Stimulated activated CD8-positive, alpha-beta memory T cell treated with anti-CD3 and anti-CD28 coated beads, Interleukin-7, amount 100 ng/mL, for 48 hours (primary cell): ENCODE measurements at places on chromosomes 5 and 9.

DNA sequence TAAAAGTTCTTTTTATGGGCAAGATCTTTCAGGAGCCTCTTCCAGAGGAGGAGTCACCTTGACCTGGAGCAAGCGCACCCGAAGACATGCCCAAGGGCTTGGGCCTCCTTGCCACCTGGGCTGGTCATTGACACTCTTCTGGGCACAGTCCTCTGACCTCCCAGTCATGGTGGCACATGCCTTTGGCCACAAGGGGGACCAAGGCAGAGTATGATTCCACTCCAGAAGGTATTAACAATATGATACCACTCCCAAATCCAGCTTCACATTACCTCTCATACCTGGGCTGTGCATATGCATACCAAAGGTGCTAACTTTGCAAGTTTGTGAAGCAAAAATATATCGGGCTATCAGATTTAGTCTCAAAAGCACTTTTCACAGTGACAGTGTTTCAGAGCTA lies 84.6 kb downstream of the MAST4 start:
- no peak for DNase-seq

DNA sequence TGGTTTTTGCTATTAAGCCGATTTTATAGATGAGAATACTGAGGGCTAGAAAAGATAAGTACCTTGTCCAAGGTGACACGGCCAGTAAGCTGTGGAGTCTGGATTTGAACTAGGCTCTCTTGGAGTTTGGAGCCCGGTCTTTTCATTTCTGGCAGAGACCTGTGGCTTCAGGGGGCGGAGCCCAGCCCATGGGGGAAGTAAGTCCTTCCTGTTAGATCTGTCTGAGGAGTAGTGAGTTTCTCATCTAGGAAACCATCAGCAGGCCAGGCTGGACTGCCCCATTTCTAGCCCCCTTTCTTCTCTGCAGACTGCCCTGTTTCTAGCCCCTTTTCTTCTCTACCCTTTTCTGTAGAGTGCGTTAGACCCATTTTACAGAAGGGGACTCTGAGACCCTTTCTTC lies 521 bp upstream of the PTGS1 start:
- no peak for DNase-seq

- DNase-seq: no peak
Observed at GRCh38 chr9:99411479-99412115, 189.5 kb downstream of the SEC61B start.

GRCh38 chr5:72067682-72068470 lies 39.4 kb upstream of the MAP1B start:
- DNase-seq: no peak

DNA sequence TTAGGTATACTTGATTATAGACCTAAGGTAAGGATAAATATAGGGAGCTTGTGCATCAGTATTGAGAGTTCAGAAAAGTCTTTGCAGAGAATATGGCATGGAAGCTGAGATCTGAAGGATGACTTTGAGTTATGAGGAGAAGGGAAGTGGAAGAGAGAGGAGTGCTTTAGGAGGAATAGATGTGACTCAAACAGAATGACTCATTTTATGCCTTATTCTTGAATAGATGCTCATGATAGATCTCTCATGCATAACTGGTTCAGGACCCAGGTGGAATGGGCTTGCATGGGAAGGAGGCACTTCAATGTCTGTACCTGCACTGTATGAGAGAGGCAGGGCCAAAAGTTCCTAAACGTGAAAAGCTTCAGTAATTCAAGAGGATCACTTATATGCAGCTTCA lies 103.3 kb downstream of the CWC27 start:
- DNase-seq: no peak

DNA sequence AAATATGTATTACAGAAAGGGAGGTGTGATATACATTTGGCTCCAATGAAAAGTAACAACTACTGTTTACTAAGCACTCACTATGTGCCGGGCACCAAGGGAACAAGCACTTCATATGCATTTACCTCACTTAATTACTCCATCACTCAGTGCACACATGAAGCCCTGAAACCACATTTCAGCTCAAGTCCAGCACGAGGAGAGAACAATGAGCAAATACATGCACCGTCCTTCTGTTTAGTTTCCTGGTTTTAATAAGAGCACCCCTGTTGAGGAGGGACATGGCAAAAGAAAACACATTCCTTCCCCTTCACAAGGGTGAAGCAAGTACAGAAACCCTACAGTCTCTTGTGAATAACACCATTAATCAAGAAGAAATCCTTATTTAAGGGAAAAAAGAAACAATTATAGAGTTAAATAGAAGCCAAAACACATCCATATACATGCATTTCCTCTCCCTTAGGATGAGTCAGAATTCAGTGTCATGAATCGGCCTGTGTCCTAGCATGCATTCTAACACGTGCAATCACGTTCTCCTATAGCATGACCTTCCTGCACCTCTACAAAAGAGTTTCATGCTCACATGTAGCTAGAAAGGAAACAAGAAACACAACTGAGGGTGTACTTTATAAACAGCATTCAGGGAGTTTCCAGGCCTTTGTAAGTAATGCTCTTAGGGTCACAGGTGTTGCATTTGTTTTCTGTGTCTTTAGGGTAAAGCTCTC lies 411.6 kb downstream of the BNC2 start:
- no peak for DNase-seq

DNA sequence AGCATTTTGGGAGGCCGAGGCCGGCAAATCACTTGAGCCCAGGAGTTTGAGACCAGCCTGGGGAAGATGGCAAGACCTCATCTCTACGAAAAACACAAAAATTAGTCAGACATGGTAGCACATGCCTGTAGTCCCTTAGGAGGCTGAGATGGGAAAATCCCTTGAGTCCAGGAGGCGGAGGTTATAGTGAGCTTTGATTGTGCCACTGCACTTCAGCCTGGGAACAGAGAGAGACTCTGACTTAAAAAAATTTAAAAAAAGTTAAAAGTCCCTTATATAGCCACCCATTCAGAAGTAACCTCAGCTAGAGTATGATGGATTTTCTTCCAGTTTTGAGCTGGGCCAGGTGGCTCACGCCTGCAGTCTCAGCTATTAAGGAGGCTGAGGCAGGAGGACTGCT lies 72.4 kb downstream of the UGCG start:
- no peak for DNase-seq

DNA sequence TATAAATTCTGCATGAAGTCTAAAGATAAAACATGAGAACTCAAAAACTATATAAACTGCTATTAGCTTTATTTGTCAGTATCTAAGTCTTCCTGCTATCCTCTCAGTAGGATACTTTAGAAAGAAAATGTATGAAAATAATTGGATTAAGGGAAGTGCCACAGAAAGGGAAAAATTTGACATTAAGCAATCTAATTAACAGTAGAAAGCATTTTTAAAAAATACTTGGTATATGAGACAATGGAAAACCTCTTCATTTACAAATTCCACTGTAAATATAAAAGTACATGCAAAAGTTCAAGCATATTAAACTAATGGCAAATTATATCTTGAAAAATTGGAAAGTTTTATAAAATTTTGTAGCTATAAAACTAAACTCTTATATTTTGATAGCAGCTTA lies 518.6 kb upstream of the NUDT12 start:
- DNase-seq: no peak

DNA sequence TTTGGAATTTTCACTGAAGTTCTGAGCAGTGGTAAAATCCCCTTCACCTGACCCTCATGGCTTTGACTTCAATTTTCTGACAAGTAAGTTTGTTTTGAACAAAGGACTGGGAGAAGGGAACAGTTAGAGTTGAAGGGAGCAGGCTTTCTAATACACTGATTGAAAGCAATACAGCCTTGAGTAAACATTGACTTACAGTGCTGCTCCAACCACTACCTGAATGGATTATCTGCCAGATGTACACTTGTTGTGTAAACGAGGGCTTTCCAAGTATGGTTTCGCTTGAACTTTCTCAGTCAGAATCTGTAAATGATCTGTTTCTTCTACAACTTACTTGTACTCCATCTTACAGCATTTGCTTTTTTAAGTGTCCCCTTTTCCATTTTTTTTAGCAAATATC lies 1414.9 kb upstream of the NUDT12 start:
- no peak for DNase-seq

DNA sequence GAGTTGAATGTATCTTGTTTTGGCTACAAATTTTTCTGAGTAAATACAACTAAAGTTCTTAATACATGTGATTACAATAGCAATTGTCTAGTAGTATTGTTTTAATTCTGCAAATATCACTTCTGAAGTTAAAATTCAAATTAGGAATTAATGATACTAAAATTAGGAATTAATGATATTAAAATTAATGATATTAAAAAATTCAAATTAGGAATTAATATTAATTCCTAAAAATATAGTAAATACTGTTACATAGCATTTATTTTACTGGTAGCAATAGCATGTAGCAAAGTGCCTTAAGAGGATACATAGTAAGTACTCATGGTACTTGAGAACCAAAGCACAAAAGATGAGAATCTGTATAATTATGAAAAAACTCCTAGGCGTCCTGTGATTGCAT lies 136.2 kb downstream of the DMXL1 start:
- no peak for DNase-seq

- DNase-seq: no peak
Observed at GRCh38 chr5:651296-652022, 39.3 kb downstream of the CEP72 start.

DNA sequence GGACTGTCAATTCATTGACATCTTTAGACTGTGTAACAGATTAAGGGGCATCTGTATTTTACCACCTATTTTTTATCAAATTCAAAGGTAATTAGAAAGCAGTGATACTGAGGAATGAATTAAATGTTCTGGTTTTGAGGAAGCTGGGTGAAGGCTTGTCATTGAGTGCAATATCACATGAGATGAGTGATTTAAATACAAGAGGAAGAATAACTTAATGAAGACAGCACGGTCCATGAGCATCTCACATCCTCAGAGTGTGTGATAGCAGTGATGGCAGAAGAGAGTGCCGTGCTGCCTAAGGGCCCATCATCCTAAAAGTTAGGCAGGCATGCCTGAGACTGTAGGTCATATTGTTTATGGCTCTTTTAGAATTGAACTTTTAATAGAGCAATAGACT lies 263.3 kb downstream of the MAST4 start:
- DNase-seq: no peak

GRCh38 chr5:91864962-91865361 lies 481.8 kb upstream of the ARRDC3 start:
- DNase-seq: no peak

DNA sequence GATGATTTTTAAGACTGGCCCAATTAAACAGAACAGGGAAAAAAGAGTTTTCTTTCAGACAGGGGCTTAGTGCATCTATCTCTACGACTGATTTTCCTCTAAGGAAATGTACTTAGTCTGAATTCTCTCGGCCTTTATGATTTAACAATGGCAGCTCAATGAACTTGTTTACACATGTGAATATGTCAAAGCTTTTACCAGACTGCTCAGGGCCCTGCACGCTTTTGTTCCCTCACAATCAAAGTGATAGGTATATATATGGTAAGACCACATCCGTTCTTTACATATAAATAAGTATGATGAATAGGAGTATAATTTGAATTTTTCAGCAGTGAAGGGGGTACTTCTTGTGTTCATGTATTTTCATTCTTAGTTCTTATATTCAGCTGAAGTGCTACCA lies 27.6 kb downstream of the LEAP2 start:
- no peak for DNase-seq

- DNase-seq: no peak
Observed at GRCh38 chr5:45533663-45534062, 162.5 kb downstream of the HCN1 start.

DNA sequence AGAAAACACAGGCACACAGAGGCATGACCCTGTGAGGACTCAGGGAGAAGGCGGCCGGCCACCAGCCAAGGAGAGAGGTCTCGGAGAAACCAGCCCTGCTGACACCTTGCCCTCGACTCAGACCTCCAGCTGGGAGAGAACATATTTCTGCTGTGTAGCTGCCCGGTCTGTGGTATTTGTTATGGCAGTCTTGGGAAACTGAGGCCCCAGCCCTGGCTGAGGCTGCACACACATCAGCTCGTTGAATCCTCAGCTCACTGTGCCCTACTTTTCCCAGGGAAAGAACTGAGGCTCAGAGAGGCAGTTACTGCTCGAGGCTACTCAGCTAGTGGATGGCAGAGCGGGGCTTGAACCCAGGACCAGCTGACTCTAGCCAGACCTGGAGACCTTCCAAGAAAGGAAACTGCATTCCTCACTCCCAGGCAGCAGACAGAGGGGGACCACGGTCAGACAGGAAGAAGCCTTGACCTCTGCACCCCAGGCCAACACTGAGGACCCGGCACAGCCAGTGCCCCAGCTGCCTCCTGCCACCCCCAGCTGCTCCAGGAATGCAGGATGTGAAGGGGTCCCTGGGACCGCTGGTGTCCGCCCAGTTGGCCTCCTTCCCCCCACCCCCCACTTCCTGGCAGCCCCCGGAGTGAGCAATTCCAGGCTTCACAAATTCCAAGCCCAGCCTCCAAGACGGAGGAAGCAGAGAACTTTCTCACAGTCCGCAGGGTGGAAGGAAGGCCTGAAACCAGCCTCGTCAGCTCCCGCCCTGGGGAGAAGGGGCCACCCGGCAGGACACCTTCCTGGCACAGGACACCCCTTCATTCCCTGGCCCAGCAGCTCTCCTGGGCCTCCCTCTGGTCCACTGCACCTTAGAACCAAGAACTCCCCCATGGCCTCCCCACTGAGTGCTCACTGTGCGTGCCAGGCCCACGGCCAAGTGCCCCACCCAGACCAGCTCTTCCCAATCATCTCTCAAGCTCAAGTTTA lies 69.9 kb downstream of the LRSAM1 start:
- no peak for DNase-seq

DNA sequence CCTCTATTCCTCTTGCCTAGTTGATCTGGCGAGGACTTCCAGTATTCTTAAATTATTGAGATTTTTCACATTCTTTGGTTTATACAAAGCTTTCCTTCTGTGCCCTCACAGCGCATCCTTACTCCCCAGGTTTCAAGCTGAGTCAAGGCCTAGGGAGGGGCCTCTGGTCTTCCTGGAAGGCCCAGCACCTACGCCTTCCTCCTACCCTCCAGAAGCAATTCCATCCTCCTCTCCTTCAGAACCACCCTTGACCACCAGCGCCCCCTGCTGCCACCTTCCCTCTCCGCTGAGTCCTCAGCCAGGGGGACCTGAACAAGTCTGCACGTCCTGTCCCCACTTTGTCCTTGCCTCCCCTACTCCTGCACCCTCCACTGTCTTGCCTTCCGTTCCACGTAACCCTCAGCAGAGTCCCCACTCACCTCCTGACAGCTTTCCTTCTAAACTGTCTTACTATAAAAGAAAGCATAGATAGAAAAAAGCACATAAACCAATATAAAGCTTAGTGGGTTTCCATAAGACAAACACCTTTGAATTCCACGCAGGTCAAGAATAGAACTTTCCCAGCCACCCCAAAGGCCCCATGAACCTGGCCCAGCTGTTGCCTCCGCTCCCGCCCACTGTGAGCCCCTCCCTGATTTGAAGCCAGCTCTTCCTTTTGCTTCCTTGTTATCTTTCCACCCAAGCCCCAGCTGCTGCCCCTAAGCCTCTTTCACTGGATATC lies 63.0 kb upstream of the CTSL start:
- DNase-seq: peak; percentile 52

DNA sequence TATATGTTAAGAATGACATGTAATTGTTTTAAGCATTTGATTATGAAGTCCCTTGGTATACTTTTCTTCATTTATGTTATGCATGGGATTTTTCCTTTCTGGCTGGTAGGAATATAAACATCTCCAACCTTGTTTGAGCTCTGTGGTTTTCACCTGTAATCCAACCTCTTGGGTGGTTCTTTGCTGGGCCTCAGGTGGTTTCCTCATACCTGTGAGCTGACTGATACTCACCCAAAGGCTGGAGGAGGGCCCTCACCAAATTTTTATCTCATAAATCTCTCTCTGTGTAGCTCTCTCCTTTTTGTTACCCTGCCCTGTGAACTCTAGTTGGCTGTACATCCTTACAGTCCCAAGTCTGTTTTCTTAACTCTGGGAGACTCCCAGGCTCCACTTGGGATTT lies 39.8 kb upstream of the C6 start:
- no peak for DNase-seq

GRCh38 chr9:130972957-130973685 lies 34.1 kb upstream of the FIBCD1 start:
- no peak for DNase-seq
